ENCODE measurements at places on chromosomes 12 and 14. TPM values are rescaled to one million over a fixed set of nuclear protein-coding genes. Genes with fewer than 3 reads are reported as not detected.

GRCh38 chr12:12976366-12976765 is 23.7 kb downstream of the HEBP1 start:
- DNase-seq = no peak

GRCh38 chr12:78035901-78036606 is 205.4 kb downstream of the NAV3 start:
- DNase-seq = no peak

- no peak for DNase-seq
Observed at GRCh38 chr12:22978962-22979361, 354.0 kb downstream of the ETNK1 start.

GRCh38 chr14:75295491-75296345 is 17.1 kb downstream of the FOS start:
- DNase-seq = peak; percentile 84

The NANOG gene
- 0.43 TPM for total RNA-seq

- no peak for DNase-seq
Observed at GRCh38 chr14:95541932-95542930, 7.4 kb downstream of the GLRX5 start.

DNA sequence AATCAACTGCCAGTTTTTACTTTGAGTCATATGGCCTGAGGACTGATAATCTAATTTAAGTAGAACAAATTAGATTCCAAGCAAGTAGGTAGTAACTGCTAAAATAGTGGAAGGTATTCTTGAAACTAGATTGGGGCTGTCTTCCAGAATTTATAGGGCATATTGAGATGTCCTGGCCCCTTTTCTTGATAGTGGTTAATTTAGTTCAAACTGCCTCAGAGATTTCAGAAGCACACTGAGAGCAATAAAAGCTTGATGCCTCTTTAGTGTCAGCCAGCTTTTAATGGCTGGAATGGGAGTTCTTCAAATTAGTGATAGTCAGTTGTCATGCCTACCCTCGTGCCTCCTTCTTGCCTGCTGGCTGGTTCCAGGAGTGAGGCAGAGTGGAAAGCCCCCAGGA is 120.5 kb downstream of the AKAP6 start:
- DNase-seq = no peak

DNA sequence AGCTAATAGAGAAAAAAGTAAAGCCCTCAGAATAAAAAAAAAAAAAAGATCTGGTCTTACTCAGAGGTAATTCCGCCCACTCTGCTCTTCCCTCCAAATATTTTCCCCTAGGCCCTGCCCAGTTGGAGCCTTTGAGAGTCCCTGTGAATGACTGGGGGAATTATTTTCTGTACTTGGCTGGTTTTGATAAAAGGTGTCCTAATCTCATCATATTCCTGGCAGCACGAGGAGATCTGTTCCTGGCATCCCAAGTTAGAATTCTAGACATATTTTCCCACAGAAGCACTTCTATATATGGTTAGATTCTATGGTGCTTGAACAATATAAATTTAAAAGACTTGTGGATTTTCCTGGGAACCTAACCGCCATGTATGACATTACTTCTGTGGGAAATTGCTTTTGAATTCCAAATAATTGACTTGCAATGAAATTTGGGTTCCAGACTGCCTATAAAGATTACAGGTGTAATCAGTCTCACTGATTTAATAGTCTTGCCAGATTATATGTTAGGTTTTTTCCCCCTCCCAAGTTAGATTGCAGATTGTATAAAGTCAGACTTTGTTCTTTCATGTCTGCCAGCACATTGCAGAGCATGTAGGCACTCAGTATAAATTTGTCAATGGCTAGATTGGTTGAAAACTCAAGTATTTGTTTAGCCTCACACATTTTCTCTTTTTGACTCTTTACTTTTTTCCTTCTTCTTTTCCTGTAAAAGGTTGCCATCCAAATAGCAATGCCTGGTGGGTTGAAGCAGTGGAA is 12.3 kb downstream of the GPX2 start:
- no peak for DNase-seq

The GLIPR1L2 gene
- 0.78 TPM for total RNA-seq

- no peak for DNase-seq
Observed at GRCh38 chr12:2282318-2282717, 229.5 kb downstream of the CACNA1C start.

The CD27 gene
- 3.8 TPM for total RNA-seq

- no peak for DNase-seq
Observed at GRCh38 chr14:65131301-65131701, 29.0 kb upstream of the MAX start.

The TAOK3 gene
- 36.4 TPM for total RNA-seq

- no peak for DNase-seq
Observed at GRCh38 chr14:54621686-54622085, 54.8 kb downstream of the SAMD4A start.

DNA sequence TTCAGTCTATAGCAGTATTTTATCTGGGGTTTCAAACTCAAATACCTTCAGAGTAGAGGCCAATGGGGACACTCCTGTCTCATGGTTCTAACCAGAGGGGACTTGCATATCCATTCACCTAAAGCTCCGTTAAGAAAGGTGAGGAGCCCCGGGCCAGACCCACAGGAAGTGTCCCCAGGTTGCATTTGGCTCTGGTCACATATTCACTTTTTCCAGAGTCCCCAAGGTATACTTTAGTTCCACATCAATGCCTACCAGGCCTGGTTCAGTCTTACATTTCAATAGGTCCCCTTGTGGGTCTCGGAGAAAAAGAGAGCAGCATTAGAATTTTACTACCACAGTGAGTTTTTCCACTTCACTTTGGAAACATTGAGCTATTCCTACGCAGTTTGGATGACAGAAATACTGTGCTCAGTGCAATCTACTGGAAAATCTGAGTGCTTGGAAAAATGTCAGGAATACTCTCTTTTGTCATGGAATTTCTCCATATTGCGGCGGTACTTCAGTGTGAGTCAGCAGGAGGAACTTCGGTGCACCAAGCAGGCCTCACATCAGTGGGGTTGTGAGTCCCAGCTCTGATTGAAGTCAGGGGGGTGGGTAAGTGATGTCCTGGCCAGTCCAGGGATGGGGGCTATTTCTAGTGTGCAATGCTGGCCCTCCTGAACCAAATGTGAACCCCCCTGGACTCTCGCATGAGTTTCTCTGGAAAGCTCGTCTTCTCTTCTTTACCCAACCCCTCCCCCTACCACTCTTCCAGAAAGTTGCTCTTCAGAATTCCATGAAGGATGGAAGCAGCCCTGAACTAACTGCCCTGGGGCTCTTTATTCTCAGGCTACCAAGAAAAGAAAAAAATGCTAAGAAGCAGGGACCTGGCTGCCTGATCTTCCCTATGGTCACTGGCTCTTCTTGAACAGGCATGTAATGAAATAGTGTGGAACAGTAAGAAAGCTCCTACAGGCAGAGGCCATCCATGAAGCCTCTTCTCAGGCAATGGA is 184.7 kb downstream of the PRKCH start:
- no peak for DNase-seq

GRCh38 chr12:3098436-3098835 is 21.3 kb downstream of the TSPAN9 start:
- no peak for DNase-seq

- DNase-seq = no peak
Observed at GRCh38 chr12:117080661-117081144, 18.5 kb downstream of the TESC start.

- DNase-seq = no peak
Observed at GRCh38 chr12:132171293-132171967, 27.2 kb downstream of the NOC4L start.

The WNT1 gene
- total RNA-seq = 0.29 TPM

DNA sequence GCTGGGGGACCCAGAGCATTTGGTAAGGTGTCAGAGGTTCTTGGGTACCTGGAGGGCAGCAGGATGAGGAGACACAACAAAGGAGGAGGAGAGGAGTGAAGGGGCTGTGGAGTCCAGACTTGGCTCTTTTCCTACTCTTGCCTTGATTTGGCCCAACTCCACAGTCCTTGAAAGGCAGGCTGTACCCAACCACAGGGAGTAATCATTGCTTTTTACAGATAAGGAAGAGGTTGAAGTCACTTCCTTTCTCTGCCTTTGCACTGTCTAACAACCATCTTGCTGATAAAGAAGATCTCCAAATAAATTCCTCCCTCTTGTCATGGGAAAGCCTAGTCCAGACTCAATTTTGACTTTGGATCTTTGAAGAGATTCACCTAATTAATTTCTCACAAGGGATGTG is 226.8 kb upstream of the HMGA2 start:
- no peak for DNase-seq

GRCh38 chr14:52455291-52456088 is 96.8 kb downstream of the TXNDC16 start:
- no peak for DNase-seq

GRCh38 chr12:123474485-123475245 is 16.7 kb downstream of the SNRNP35 start:
- DNase-seq = no peak
